ENCODE measurements at places on chromosomes 1 and 21.

GRCh38 chr1:67077593-67077992, 23.6 kb upstream of the SLC35D1 start:
- no peak for DNase-seq

DNA sequence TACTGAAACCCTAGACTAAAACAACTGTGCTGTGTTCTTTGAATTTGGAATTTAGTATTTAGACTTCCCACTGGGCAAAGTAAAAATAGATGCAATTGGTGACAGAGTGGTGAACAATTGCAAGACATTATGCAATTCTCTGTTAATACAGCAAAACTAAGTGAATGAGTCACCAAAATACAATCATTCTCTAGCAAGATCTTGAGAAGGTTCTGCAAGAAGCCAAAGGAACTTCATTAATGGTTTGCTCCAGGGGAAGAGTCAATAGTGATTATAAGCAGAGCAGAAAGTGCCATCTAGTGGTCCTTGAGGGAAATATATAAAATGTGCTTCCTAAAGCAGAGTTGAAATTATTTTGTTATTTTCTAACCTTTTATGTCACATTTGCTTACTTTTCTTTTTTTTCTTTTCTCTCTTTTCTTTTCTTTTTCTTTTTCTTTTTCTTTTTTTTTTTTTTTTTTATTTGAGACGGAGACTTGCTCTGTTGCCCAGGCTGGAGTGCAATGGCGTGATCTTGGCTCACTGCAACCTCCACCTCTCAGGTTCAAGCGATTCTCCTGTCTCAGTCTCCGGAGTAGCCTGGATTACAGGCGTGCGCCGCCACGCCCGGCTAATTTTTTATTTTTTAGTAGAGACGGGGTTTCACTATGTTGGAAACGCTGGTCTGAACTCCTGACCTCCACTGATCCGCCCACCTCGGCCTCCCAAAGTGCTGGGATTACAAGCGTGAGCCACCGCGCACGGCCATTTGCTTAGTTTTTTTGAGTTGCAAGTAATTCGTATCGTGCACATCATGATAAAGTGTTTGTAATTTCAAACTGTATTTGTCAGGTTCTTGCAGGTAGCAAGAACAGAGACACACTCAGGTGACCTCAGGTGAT, 99.2 kb downstream of the CTH start:
- peak; percentile 59 for DNase-seq

GRCh38 chr1:57064379-57065140, 98.7 kb upstream of the C8B start:
- no peak for DNase-seq

GRCh38 chr21:41596241-41596925, 88.4 kb upstream of the TMPRSS2 start:
- no peak for DNase-seq

DNA sequence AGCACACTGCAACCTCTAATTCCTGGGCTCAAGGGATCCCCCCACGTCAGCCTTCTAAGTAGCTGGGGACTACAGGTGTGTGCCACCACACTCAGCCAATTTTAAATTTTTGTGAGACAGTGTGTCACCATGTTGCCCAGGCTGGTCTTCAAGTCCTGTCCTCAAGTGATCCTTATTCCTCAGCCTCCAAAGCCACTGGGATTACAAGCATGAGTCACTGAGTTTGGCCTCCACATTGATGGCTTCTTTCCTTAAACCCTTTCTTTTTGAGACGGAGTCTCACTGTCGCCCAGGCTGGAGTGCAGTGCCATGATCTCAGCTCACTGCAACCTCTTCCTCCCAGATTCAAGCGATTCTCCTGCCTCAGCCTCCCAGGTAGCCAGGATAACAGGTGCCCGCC, 7.6 kb downstream of the KPNA6 start:
- no peak for DNase-seq

DNA sequence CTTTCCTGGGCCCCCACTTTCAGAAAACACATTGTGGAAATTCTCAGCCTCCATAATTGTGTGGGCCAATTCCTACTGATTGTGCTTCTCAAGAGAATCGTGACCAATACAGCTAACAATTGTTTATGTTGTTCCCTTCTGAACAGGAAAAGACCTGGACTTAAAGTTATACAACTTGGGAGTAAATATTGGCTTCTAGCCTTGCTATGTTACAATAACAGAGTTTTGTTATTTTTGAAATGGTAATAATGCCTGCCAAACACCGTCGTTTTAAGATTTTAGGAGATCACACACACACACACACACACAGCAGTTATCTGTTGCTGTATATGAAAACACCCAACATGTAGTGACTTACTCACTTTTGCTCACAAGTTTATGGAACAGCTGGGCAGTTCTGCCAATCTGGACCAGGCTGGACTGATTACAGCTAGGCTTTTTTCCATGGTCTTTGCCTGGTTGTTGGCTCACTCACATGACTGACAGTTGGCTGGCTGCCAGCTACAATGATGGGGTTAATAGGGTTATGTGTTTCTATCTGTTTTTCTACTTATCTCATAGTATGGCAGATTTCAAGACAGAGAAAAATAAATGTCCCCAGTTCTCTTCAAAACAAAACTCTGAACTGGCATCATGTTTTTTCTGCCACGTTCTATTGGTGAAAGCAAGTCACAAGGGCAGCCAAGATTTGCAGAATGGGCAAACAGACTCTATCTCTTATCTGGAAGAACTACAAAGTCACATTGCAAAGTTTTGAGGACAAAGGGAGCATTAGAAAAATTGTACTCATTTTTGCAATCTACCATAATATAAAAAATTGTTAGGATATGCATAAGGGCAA, 447.5 kb downstream of the NEGR1 start:
- no peak for DNase-seq

- DNase-seq: no peak
Measured at GRCh38 chr1:209855006-209855405, 27.2 kb downstream of the UTP25 start.

DNA sequence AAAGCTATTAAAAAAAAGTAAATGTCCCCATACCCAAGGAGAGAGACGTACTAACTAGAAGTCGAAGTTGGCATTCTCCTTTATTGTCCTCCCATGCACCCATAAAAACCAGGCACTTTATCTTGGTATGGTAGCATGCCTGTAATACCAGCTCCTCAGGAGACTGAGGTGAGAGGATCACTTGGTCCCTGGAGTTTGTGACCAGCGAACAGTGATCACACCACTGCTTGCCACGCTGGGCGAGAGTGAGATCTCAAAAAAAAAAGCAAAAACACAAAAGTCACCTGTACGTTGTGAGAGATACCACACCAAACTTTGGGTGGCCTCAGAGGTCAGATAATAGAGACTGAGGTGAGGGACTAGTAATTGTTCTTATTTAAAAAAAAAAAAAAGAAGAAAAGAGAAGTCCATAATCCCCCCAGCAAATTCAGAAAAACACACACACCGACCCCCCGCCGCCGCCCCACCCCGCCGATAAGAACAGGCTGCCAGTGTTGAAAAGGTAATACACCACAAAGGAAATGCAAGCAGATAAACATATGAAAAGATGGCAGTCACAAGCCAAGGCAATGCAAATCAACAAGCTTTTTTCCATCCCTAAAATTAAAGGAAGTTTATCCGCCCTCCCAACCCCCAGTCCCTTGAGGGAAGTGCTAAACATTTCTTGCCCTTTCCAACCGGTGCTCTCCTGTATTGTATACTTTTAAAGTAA, 3.6 kb downstream of the L1TD1 start:
- DNase-seq: no peak

GRCh38 chr1:10340930-10341590, 57.8 kb upstream of the PGD start:
- no peak for DNase-seq

DNA sequence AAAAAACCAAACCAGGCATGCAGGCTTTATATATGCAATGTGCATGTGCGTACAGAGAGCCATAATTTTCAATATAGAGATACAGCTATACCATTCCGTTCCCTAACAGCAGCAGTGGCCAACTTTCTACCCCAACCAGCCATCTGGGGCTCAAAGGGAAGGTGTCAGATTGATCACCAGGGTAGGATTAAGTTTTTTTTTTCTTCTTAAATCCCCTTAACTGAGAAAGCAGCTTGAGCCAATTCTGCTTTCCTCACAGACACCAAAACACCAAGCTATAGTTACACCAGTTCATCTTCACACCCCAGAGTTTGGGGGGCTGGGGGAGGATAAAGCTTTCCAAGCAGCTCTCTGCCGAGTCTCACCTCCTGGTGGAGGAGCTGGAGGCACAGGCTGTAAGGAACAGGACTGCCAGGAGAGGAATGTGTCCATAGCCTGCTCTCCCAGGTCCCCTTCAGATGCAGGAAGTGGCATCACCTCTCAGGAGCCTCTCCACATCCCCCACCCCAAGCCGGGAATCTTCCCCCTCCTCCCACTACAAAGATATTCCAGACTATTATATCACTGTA, 87.9 kb downstream of the SSBP3 start:
- DNase-seq: no peak

GRCh38 chr1:212225416-212225815, 59.8 kb upstream of the PPP2R5A start:
- DNase-seq: no peak

GRCh38 chr21:45309069-45309986, 21.6 kb upstream of the POFUT2 start:
- DNase-seq: no peak

- no peak for DNase-seq
Measured at GRCh38 chr1:67664048-67664447, 21.0 kb upstream of the GADD45A start.

- no peak for DNase-seq
Measured at GRCh38 chr1:93394514-93394913, 48.8 kb downstream of the DR1 start.

DNA sequence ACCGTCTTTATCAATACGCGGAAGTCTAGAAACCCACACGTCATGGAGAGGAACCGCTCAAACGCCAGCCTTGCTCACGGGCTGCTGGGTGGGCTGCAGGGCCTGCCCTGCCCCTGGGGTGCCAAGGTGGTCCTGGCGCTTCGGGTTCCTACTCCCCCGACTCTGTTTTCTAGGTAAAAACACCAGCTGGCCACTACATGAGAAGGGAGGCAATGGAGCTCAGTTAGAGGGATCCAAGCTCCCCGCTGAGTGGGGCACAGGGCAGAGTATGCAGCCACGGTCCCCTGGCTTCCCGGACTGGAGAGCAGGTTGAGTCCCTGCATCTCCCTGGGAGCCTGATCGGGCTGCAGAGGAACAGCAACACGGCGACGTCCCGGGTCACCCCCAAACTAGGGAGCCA, 41.2 kb upstream of the RIPK4 start:
- DNase-seq: no peak

GRCh38 chr1:170711682-170712081, 47.8 kb downstream of the PRRX1 start:
- DNase-seq: no peak

DNA sequence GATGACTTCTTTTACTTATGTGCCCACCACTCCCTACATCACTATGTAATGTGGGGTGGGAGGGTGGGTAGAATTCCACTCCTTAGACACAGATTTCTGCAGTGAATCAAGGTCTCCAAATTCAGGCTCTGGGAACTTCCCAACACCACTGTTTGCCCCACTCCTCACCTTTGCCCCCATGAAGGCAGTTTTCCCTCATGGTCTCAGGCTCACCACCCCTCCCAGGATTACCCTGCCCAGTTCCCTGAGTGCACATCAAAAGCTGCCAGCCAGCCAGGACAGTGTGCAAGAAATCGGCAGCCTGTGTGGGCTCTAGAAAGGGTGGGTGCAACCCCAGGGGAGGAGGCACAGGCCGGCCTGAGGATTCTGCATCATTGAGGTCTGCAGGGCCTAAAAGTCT, 14.8 kb downstream of the NENF start:
- no peak for DNase-seq

- DNase-seq: no peak
Measured at GRCh38 chr1:234968451-234968850, 160.2 kb downstream of the TOMM20 start.

- DNase-seq: no peak
Measured at GRCh38 chr1:234582681-234583301, 27.2 kb downstream of the IRF2BP2 start.

- DNase-seq: no peak
Measured at GRCh38 chr1:50333595-50333974, 89.7 kb downstream of the DMRTA2 start.

DNA sequence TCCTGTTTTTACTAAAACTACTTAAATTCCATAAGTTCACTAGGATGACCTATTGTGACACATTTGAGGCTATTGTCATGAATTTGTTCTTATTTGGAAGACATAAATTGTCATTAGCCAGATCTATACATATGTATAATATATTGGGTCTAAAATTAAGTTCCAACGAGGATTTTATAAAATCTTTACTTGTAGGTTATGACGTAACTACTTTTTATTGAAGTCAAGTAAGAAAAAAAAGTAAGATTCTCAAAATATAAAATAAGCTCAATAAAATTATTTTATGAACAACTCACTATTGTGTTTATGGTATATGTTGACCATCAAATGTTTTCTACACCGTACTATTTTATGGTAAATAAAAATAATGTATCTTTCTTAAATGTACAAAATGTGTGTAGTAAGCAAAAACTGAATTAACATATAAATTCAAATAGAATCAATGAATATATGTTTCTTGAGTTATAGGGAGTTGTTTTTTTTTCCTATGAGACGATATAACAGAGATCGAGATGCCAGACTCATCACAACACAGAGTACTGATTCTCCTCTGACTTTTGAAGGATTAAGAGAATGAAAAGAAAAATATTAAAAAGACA, 64.1 kb downstream of the NEGR1 start:
- DNase-seq: no peak

GRCh38 chr1:42824481-42825035, 7.4 kb upstream of the SVBP start:
- no peak for DNase-seq

DNA sequence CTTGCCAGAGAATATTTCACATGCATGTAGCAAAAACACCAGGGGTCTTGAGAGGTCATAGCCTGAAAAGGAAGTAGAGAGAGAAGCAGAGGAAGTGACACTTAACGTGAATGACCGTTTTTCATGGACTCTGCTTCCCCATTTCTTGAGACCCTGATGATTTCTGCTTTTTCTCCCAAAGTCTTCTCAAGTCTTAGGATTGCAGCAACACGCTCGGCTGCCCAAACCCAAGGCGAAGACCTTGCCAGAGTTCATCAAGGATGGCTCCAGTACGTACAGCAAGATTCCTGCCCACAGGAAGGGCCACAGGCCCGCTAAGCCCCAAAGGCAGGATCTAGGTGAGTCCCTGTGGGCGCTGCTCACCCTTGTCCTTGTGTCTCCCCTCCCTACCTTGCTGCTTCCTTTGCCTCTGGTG, 12.8 kb downstream of the THEMIS2 start:
- DNase-seq: no peak

Measured in DMS79 (cell line).